NCI-H2227 treated with DMSO at 0.1 percent for 48 hours (cell line): ENCODE measurements at places on chromosomes 6 and 20.

- no peak for DNase-seq
These were observed 282.4 kb downstream of the PACRG start for GRCh38 chr6:163010145-163010544.

GRCh38 chr20:51946586-51946985, 144.3 kb upstream of the SALL4 start:
- DNase-seq: no peak

DNA sequence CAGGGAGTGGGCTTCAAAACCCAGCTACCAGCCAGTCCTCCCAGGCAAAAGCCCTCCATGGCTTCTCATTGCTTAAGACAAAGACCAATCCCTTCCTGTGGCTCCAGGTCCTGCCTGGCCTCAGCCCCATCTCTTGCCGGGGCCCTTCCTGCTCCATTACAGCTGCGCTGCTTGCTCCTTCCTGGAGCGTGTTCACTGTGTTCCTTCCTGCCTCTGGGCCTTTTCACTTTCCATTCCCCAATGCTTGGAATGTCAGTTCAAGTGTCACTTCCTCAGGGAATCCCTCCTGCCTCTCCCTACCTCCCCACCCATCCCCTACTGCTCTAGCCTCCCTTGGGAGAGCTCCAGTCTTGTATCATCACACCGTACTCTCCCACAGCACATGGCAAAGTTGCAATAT, 11.1 kb upstream of the ITPR3 start:
- no peak for DNase-seq

- DNase-seq: no peak
These were observed 2.8 kb upstream of the RNASET2 start for GRCh38 chr6:166958926-166959861.
